ENCODE measurements at places on chromosomes 4 and X.
A peak's percentile ranks its signal among the peaks of the same experiment; 100 is the strongest.

DNA sequence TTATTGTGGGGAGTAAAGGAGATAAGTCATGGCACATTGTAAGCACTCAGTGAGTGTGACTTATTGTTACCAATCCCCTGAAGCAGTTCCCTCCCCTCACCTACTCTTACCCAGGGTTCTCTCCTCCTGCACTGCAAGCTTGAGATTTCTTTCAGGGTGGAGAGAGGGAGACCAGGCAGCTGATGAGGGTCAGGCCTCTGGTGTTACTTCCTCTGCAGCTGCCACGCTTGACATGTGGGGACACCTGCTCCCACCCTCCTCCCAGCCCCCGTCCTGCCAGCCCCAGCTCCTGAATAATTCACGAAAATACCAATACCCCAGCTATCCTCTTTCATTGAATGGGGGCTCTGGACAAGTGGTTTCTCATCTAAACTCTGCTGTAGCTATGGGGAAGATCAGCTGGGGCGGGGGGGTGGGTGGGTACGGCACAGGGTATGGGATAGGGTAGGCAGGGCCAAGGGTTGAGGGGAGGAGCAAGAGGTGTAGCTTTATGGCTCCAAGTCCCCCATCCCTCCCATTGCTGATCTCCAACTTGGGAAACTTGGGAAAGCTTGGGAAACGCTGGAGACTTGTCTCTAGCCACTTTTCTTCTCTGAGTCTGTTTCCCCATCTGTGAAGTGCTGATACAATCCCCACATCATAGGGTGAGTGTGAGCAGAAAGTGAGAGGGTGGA is 148.5 kb upstream of the PJA1 start:
- H3K27me3 ChIP-seq, result peaks cover 18% of the 10 kb centered on the region
- DNase-seq, result no peak
- no peak overlapping the region for H3K4me3 ChIP-seq
- no peak overlapping the region for H3K27ac ChIP-seq

GRCh38 chr4:125334926-125335325 is 20.2 kb downstream of the FAT4 start:
- DNase-seq, result no peak
- H3K27me3 ChIP-seq, result no peaks in the 10 kb centered on the region
- H3K4me1 ChIP-seq, result peaks cover 26% of the 10 kb centered on the region

GRCh38 chr4:145920205-145920604 is 18.4 kb downstream of the ZNF827 start:
- no peak for DNase-seq
- H3K27me3 ChIP-seq, result no peaks in the 10 kb centered on the region
- peak overlapping the region; percentile 23 for H3K27ac ChIP-seq
- peaks cover 36% of the 10 kb centered on the region for H3K4me1 ChIP-seq
- H3K4me3 ChIP-seq, result no peak overlapping the region
- H3K36me3 ChIP-seq, result peaks cover 20% of the 10 kb centered on the region

- H3K27me3 ChIP-seq, result no peaks in the 10 kb centered on the region
- H3K36me3 ChIP-seq, result peaks cover 6% of the 10 kb centered on the region
- H3K4me3 ChIP-seq, result no peak overlapping the region
Measured at GRCh38 chr4:182255441-182256190, 12.4 kb downstream of the TENM3 start.

Data from WTC11 (cell line).